ENCODE measurements at places on chromosomes 11 and 22.

- no peak for DNase-seq
Measured at GRCh38 chr11:114399490-114400215, 658 bp downstream of the C11orf71 start.

GRCh38 chr22:44926124-44926475, 83.7 kb downstream of the PHF21B start:
- DNase-seq, result no peak

GRCh38 chr11:83287631-83288030, 1.5 kb upstream of the CCDC90B start:
- no peak for DNase-seq

DNA sequence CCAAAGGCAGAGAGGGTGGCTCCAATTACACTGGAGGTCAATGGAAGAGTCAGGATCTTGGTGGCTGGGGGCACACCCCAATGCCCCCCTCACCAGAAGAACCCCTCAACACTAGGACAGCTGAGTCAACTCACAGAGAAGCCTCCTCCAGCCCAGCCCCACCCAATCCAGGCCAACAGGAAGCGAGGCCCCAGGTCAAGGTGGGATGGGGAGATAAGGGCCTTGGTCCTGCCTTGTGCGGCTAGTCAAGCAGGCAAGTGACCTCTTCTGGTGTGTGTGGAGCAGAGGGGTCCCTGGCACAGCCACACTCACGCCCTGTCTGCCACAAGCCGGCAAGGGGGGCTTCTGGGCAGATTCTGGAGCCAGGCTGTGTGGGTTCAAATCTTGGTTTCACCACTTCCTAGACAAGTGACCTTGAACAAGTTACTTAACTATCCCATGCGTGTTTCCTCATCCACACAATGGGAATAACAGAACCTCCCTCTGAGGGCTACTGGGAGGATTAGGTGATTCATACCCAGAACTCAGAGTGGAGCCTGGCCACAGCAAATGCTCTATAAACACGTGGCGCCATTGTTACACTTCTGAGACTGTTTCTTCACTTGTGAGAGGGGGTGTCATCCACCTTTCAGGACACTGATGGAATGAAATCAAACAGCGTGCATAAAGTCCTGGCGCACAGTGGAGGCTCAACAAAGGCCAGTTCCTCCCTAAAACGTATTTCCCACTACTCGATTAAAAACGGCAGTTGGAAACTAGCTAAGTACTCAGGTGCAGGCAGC, 3.2 kb downstream of the TTLL12 start:
- DNase-seq, result no peak

- no peak for DNase-seq
Measured at GRCh38 chr11:28168718-28169117, 60.5 kb downstream of the METTL15 start.

DNA sequence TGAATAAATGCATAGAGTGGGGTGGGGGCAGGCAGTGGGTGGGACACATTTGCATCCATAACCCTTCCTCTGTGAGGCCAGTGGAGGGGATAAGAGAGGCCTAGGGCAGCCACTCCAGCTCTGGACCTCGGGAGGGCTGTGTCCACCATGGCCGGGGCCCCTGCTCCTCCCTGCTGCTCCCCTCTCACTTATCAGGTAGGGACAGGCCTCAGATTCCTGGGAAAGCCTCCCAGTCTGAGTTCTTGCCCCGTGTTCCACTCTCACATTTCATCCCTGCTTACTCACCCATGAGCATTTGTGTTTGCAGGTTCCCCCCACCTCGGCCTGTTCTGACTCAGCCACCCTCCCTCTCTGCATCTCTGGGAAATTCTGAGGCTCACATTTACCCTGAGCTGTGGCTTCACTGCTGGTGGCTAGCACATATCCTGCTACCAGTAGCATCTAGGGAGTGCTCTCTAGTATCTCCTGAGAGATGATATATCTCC, 128.7 kb upstream of the TOP3B start:
- no peak for DNase-seq

- DNase-seq, result no peak
Measured at GRCh38 chr11:20873054-20873453, 203.7 kb downstream of the NELL1 start.

DNA sequence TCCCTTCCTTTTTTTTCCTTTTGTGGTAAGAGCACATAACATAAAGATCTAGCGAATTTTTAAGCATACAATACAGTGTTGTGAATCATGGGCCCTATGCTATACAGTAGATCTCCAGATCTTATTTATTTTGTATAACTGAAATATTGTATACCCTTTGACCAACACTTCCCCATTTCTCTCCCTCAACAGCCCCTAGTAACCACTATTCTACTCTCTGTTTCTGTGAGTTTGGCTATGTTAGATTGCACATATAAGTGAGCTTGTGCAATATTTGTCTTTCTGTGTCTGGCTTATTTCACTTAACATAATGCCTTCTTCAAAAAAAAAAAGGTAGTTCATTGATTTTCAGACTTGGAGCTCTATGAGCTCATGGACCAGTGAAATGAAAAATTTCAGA, 180.5 kb downstream of the C11orf91 start:
- DNase-seq, result no peak

- DNase-seq, result no peak
Measured at GRCh38 chr11:16844268-16844771, 105.9 kb downstream of the C11orf58 start.

GRCh38 chr11:117623831-117624271, 173.2 kb downstream of the DSCAML1 start:
- no peak for DNase-seq

DNA sequence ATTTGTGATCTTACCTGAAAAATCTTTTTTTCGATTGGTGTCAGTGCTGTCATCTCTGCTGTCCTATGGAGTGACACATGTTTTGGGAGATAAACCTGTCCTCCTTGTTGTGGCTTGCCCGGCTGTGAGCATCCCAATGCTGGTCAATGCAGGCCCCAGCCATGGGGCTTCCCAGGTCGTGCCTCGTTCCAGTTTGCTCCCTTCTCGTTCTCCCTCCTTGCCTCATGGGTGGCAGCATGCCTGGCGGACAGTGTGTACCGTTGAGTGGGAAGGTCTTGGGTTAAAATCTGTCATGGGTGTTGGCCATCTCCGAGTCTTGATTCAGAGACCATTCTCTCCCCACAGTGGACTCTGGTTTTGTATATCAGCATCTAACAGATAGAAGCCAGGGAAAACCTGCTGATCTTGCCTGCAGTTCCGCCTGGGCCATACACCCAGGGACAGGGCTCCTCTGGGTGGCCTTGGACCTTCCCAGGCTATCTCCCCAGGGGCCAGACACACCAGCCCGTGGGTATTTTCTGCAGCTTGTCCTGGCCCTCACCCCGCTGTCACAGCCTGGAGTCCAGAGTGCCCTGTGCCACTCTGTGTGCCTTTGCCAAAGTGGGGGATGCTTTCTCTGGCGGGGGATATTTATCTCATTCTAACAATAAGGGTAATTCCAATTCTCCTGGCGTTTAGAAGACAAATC, 208.1 kb downstream of the TBC1D22A start:
- DNase-seq, result no peak

DNA sequence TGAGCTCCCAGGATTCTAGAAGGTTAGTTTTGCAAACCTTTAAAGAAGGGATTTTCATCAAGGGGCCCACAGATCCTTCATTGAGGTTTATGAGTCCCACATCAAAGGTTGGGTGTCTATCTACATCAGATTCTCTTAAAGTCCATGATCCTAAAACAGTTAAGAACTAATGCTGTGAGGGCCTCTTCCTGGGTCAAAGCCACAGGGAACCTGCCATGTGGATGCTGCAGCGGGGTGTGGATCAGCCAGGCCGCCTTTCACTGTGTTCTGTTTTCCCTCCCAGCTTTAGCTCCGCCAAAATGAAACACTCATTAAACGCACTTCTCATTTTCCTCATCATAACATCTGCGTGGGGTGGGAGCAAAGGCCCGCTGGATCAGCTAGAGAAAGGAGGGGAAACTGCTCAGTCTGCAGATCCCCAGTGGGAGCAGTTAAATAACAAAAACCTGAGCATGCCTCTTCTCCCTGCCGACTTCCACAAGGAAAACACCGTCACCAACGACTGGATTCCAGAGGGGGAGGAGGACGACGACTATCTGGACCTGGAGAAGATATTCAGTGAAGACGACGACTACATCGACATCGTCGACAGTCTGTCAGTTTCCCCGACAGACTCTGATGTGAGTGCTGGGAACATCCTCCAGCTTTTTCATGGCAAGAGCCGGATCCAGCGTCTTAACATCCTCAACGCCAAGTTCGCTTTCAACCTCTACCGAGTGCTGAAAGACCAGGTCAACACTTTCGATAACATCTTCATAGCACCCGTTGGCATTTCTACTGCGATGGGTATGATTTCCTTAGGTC, 5.3 kb downstream of the SERPIND1 start:
- no peak for DNase-seq

- no peak for DNase-seq
Measured at GRCh38 chr11:126542334-126543015, 187.0 kb downstream of the ST3GAL4 start.

GRCh38 chr11:3158131-3158591, 6.9 kb downstream of the OSBPL5 start:
- DNase-seq, result no peak

GRCh38 chr11:8802251-8802650, 108.7 kb upstream of the AKIP1 start:
- DNase-seq, result no peak

GRCh38 chr11:64268893-64269539, 15.4 kb downstream of the BAD start:
- peak; percentile 55 for DNase-seq

GRCh38 chr11:35748644-35749043, 86.1 kb downstream of the TRIM44 start:
- DNase-seq, result no peak

DNA sequence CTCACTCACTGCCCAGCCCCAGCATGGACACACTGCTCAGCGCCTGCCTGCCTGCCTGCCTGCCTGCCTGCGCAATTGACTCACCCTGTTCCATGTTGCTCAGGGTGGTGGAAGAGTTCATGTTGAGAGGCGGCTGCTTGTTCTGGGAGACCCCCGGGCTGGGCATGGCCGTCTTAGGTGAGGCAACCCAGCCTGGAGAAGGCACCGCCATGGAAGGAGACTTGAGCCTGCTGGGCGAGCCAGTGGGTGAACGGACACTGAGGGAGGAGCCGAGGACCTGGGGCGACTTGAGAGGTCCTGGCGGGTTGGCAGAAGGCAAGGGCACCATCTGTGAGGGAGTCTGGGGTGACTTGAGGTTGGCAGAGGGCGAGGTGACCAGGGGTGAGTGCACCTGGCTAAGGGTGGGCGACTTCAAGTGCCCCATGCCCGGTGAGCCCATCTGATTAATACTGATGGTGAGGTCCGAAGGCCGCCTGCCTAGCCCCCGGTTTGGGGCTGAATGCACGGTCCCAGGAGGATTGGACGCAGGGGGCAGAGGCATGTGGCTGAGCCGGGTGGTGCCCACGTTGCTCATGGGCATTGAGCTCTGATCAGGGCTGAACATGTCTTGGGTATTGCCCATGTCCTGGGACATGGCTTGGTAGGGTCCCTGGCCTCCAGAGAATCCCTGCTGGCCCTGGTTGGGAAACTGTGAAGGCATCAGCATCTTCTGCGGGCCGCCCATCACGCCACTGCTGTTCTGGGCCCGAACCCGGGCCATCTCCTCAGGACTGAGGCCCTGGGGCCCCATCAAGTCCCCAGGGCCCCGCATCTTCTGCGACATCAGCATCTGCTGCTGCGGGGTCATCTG, 17.1 kb downstream of the CXCR5 start:
- DNase-seq, result no peak

DNA sequence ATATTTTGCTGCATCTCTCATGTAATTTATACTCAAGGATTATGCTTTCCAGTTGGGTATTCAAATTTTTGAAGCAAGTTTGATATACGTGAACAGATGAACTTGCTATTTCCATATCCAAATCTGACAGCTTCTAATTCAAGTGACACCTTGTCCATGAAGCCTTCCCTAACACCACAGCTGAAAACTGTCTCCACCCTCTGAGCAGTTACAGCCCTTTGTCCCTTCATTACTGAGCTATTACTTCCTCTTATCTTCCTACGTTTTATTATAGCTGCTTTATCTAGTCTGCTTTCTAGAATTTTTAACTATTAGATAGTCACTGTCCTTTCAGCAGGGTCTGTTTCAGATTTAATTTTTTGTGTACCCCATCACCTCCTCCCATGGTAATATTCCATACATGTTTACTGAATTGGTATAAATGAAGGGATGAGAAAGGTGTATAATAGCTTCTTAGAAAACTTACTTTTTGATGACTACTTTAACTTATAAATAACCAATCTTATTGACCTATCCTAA, 13.3 kb upstream of the PRSS23 start:
- DNase-seq, result no peak

DNA sequence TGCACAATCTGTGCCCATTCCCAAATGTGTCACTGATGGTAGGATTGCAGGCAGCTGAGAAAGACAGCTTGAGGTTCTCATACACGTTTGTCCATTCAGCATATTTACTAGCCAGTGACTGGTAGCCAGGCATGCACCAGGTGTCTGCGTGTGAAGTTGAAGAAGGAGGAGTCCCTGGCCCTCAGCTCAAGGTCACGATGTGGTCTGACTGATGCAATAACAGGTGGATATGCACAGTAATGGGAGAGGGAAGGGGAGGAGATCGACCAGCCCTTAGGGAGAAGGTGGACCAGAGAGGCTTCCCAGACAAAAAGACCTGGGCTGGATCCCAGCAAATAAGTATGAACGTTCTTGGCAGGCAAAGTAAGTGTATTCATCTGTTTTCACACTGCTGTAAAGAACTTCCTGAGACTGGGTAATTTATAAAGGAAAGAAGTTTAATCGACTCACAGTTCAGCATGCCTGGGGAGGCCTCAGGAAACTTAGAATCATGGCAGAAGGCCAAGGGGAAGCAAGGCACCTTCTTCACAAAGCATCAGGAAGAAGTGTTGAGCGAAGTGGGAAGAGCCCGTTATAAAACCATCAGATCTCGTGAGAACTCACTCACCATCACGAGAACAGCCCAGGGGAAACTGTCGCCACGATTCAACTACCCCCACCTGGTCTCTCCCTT, 96.0 kb downstream of the MN1 start:
- DNase-seq, result no peak

GRCh38 chr22:19896665-19897355, 42.1 kb upstream of the GNB1L start:
- peak; percentile 76 for DNase-seq

DNA sequence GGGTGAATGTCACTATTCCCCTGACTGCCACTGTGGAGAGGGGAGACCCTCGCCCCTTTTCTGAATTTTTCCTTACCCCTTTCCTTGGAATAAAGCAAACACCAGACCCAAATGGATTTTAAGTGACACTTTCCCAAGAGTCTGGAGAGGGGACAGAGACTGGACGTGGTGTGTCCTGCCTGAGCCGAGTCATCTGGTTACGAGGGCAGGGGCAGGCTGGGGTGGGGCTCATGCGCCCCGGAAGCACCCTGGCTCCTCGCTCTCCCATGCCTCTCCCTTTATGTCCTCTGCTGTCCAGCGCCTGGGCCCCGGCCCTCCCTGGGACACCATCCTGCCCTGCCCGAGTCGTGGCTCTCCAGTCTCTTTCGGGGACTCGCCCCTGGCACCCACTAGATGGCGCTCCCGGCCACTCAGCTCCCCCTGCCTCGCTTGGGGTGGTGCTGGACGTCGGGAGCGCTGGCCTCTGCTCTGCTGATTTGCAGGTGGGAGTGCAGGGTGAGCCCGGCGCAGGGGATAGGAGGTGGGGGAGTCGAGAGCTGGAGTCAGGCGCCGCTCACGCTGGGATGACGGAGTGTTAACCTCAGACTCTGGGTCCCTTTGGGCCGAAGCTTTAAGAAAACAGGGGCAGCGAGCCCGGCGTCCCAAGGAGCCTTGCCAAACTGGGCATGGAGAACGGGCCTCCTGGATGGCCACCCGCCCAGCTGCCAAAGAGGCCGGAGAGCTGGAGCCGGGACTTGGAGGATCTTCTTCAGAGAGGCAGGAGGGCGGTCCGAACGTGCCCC, 89.8 kb downstream of the RPS6KA4 start:
- peak; percentile 79 for DNase-seq
